ENCODE measurements at places on chromosomes 7 and 10.

DNA sequence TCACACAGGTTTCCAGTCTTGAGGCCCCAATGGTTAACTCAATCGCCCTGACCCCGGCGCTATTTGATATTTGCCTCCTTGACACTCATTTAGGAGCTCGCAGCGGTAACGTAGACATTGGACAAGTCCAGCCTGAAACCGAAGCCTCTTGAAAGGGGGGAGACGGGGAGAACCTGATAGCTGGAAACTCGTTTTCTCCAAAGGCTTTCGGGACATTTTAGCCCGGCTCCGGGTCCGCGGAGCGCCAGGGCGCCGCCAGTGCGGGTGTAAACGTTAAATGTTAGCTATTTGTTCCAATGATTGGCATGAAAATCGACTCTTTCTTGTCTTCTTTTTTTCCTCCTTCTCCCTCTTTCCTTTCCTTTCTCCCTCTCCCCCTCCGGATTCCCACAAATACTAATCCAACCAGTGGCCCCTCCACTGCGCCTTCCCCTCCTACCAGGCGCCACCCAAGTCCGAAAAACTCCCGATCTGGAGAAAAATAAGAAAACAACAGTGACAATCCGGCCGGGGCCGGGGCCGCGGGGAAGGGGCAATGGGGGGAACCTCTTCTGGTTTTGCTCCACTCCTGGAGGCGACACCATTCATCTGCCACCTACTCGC, 17.2 kb upstream of the GATA3 start:
- DNase-seq: no peak

GRCh38 chr10:7872041-7872442, 53.7 kb downstream of the TAF3 start:
- peak; percentile 11 for DNase-seq

GRCh38 chr7:71604818-71605414, 473.0 kb downstream of the GALNT17 start:
- no peak for DNase-seq

GRCh38 chr7:45189151-45189970, 31.8 kb downstream of the RAMP3 start:
- DNase-seq: no peak

DNA sequence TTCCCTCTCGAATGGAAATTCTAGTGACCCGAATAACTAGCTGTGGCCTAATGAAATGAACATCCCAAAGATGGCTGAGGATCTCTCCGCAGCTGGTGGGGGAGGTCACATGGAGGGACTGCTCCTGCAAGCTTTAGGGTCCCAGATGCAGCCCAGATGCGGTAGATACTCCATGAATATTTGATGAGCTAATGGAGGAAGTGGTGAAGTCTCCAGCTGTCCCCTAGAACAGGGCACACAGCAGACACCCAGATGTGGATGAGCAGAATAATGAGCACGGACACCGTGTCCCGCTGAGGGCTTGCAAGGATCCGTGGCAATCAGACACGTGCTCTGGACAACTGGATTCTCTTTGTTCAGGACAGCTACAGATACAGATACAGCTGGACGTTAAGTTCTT, 59.2 kb downstream of the DENND2A start:
- DNase-seq: no peak

Data from NCI-H1694 (cell line).